ENCODE measurements at places on chromosomes 4 and X.

DNA sequence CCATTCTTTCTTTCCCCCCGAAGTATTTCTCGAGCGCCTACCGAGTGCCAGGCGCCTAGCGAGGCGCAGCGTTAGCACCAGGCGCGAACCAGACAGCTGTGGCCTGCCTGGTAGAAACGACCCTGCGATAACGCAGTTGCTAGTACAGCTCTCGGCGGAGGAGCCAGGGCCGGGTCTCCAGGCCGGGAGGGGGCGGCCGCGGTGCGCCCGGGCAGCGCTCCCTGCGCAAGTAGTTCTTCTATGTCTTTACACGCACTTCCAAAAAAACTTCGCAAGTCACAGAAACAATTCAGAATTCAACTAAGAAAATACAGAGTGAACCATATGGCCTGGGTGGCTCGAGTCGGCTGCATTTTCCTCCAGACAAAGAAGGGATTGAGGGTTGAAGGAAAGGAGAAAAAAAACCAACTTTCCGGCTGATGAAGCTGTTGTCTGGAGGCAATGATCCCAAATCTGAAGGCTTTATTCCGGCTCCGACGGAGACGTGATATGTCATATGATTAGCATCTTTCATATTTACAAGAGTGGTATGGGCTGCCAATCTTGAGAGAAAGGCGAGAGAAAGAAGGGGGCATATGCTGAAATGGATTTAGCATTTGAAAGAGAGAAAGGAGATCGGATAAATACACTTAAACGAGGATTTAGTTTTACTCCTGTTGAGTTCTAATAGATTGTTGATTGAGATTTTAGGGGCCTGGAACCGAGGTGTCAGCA is 7.2 kb upstream of the NEUROG2 start:
- DNase-seq = peak; percentile 53

- no peak for DNase-seq
Observed at GRCh38 chr4:185222598-185222997, 13.2 kb downstream of the SNX25 start.

DNA sequence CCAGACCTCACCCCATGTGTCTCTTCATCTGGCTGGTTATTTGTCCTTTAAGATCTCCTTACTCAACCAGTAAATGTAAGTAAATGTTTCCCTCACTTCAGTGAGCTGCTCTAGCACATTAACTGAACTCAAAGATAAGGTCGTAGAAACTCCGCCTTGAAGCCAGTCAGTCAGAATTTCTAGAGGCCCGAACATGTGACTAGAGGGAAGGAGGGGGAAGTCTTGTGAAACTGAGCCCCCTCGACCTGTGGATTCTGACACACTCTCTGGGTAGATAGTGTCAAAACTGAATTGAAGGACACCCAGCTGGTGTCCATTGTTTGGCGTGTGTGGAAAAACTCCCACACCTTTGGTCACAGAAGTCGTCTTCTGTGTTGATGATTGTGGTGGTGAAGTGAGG is 933.9 kb downstream of the ADGRL3 start:
- no peak for DNase-seq

DNA sequence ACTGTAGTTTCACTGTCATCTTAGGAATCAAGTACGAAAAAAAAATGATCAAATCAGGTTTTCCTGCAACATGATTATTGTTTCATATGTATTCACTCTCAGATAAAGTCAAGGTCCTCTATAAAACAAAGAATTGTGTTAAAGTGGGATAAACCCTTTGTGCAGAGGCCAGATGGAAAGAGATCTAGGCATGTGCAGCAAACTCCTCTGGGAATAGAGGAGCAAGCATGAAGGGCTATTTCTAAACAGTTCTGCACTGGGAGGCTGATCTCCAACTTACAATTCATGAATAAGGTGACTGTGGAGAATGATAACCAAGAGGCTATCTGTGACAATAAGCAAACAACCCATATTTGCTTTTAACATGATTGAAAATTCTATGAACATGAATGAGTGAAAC is 2.4 kb upstream of the WDFY3 start:
- DNase-seq = no peak

Measured in CD4-positive, alpha-beta T cell treated with Interleukin-1 beta for 1 hour (primary cell).